ENCODE measurements at places on chromosomes 2 and 18.

GRCh38 chr18:76518123-76518859 lies 23.2 kb upstream of the ZNF516 start:
- no peak for DNase-seq

DNA sequence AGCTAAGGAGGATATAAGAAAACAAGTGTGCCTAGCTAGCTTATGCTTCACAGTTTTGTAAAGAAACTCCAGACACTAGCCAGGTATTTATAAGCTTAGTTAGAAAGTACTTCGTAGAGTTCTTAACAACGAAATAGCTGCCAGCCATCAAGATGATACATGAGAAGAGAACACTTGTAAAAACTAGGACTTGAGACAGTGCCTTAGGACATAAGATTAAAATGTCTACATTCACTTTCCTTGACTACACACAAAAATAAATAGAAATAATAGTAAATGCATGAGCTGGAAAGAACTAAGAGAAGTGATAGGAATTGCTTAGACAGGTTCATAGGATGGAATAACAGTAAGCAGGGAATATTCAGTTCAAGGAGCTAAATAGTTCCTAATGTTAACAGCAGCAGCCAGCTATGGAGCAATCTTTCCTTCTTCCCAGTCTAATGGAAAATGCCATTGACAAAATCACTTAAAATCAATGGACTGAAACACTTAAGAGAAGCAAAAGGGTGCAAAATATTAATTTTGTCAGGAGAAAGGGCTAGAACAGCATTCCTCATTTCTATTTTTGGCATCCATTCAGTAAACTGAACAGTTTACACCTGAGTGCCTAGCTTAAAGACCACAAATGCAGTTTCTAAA lies 186.6 kb downstream of the PDE11A start:
- DNase-seq = no peak

GRCh38 chr2:187994464-187995331 lies 297.0 kb upstream of the GULP1 start:
- no peak for DNase-seq

DNA sequence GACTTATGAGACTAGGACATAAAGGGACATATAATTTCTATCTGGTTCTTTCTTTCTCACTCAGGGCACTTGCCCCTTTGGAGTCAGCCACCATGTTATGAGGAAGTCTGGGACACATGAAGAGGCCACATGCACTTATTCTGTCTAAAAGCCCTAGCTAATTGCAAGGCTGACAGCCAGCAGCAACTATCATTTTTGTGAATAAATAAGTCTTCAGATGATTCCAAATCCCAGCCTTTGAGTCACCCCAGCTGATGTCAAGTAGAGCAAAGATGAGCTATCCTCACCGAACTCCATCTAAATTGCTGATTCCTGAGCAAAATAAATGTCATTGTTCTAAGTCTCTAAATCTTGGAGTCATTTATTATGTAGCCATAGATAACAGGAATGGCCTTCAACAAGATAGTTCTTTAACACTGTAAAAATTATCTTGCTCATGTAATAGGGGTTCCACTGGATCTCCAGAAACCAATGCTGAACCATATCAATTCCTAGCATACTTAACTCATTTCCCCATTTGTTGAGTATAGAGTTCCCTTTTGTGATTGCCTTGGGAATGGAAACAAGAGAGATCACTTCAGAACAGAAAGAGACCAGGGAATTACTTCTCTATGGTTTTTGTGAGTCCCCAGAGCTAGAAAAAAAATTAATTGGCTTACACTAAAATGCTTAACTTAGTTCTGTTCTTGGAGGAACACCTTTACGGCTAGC lies 50.6 kb upstream of the FN1 start:
- DNase-seq = no peak

DNA sequence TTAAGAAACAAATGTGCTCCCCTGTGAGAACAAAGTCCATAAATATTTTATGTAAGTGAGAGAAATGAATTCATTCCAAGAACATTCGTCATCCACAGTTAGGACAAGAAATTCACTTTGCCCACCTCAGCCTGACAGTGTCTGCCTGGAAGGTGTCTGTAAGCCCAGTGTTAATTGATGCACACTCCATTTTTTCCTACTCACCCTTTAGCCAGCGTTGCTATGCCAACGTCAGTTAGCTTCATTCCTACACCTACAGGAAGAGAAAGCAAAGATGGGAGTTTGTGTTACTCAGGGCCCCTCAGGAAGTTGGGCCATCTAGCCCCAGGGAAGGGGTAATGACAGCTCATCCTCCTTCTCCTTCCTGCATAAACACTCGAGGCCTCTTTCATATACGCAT lies 131.0 kb downstream of the ALPK2 start:
- no peak for DNase-seq

GRCh38 chr18:41466436-41467160 lies 488.4 kb upstream of the PIK3C3 start:
- no peak for DNase-seq

DNA sequence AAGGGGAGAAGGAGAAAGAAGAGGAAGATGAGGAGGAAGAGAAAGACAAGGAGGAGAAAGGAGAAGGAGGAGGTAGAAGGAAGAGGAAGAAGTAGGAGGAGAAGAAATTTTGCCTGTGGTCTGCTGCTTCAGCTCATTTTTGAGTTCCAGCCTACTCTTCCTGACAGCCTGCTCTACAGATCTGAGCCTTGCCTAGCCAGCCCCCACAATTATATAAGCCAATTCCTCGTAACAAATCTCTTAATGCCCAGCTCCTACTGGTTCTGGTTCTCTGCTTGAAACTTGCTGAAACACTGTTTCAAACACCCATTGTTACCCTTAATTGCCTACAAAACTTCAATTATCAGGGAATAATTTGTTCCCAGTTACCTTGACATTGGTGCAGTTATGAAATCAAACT lies 1014.2 kb upstream of the CELF4 start:
- DNase-seq = no peak

- no peak for DNase-seq
Measured at GRCh38 chr2:53608293-53608692, 159.3 kb upstream of the CHAC2 start.

GRCh38 chr2:64168756-64169155 lies 24.5 kb upstream of the PELI1 start:
- no peak for DNase-seq

DNA sequence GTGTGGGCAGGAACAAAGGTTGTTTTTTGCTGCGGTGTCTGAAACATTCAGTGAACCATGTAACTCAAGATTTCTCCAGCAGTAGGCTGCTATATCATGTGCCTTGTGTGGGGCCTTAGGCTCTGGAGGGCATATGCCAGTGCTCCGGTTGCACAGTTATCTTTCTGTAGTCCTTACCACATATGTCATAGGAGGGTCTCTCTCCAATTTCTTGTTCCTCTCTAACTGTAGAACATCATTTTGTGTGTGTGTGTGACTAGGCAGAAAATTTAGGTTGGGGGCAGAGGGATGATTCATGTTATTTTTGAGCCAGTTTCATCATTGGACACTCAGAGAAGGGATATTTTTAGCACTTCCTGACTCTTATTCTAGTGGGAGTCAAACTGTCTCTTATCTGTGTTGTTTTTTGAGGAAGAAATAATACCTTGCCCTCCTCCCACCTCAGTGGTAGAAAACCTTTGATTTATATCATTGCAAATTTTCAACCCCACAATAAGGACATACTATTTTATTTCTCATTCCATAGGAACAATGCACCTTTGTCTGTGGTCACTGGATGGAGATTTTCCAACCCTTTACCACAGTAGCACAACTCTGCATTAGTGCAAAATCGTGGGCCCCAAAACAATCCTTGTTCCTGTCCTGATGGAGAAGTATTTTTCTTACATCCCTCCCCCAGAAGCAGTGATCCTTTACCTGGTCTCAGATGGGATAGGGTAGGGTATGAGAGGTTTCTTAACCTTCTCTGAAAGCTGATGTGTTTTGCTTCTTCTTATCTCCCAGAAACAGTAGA lies 113.9 kb downstream of the CCDC74A start:
- DNase-seq = no peak

DNA sequence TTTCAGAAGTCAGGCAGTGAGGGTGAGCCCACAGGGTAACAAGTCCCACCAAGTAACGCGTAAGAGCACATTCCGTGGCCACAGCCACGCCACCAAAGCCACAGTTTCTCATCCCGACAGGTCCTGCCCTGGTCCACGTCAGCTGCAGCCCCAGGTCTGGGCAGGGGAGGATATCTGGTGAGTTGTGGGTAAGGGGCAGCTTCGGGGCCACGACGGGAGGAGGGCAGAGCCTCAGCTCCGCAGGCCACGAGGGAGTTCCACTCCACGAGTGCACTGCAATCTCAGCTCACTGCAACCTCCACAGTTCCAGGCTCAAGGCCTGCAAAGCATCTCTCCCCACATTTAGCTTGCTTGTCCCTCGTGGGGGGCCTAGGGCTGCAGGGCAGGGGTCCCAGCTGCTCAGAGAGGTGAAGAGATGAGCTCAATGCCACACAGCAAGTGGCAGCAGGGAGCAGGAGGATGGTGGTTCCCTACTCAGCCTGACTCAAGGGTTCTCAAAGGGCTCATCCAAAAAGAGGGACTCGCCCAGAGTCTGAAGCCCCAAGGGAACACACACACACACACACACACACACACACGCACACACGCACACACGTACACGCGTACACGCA lies 12.5 kb downstream of the SNORC start:
- DNase-seq = no peak

DNA sequence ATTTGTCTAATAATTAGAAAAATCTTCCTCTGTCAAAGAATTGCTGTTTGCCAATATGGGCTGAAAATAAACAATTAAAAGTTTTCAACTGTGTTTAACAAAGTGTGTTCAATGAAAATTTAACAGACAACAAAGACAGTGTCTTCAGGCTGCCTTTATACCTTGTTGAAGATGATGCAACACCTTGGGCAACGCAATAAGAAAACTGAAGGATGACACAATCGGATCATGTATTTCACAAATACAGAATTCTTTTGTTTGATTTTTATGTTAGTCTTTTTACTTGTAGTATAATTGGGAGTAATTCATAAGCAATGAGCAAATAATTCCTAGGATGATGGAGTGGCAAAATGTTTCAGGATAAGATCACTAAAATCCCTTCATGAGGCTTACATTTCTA lies 27.8 kb downstream of the CHN1 start:
- no peak for DNase-seq

- DNase-seq = no peak
Measured at GRCh38 chr2:22221006-22221405, 1097.2 kb downstream of the TDRD15 start.

DNA sequence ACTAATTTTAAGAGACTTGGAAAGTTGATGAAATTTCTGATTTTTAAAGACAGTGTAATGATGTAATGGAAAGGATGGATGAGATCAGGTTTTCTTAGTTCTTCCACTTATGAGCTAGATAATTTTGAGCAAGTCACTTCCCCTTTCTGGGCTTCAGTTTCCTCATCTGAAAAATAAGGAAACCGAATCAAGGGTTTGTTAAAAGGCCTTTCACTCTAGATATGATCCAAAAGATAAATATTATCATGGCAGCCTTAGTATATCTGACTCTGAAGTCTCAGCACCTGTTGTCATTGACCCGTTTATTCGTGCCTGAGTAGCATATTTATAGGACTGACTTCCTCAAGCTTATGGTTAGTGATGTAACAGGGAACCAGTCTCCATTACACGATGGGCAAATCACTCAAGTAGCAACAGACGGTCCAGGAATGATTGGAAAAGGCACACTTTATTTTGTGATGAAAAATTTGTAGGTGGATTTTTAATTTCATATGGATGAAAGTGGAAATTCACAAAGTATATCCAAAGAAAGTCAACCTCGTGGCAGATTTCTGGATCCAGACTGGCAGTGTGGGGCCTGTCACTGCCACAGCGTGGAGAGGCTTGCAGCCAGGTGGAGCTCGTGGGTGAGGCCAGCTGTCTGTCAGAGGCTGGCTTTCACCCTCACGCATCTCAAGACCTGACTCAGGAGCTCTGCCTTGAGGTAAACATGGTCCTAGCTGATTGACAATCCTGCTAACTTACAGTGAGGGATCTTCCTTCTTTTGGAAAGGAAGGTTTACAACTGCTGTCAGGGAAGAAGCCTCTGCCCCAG lies 137.9 kb upstream of the CXCR4 start:
- peak; percentile 61 for DNase-seq

GRCh38 chr2:54370405-54371104 lies 85.6 kb upstream of the SPTBN1 start:
- DNase-seq = no peak

- DNase-seq = no peak
Measured at GRCh38 chr2:183995632-183996031, 602.7 kb upstream of the ZNF804A start.

GRCh38 chr2:3491306-3491705 lies 28.0 kb downstream of the ADI1 start:
- DNase-seq = no peak

- DNase-seq = no peak
Measured at GRCh38 chr2:146324951-146325350, 1519.9 kb upstream of the ACVR2A start.

DNA sequence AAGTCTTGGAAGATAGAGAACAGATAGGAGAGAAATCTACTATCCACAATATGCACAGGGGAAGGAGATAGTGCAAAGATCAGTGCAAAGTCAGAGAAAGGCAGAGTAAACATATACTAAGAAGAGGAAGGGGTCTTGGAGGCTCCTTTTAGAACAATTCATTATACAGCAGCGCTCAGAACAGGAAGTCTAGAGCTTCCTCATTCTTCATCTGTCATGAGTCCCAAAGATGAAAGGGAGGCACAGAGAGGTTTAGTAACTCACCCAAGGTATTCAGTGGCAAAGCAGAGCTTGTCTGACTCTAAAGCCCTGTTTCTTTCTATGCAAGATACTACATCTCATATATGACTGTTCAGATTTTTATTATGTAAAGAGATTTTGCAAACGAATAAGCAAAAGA lies 1.4 kb downstream of the SP110 start:
- no peak for DNase-seq

DNA sequence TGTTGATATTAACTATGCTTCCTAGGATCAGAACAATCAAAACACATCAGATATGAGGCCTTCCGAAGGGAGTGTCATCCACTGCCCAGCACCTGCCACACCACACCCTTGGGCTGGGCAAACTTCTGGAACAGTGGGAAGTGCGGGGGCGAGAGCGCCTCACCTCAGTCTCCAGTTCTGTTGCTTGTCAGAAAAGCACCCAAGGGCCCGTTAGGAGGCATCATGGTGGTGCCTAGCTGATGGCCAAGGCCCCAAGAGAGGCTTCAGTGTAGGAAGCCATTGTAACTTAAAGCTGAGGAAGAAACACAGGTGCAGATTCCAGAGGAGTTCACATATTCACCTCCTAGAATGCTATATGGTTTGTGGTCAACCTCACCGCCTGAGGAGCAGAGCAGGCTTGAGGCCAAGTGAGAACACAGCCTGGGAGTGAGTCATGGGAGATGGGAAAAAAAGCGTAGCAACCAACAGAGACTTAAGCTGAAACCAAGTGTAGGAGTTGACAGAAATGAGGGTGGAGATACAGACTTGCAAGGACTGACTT lies 85.1 kb upstream of the ATL2 start:
- no peak for DNase-seq

DNA sequence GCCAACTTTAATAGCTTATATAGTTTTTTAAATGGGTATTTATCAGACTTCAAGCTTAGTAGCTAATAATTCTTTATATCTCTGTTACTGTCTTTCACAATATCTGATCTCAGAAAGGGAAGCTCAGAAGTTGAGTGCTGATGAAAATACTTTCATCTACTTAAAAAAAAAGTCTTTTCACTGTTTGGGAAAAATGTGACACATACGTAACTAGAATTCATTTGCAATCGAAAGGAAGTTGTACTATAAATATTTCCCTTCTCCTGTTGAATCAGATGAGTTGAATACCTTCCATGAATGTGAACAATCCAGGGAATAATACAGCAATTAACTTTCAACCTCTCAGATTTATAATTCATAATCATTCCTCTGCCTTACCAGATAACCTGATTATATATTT lies 811 bp upstream of the SCG2 start:
- DNase-seq = no peak
